ENCODE measurements at places on chromosomes 6 and 20.

DNA sequence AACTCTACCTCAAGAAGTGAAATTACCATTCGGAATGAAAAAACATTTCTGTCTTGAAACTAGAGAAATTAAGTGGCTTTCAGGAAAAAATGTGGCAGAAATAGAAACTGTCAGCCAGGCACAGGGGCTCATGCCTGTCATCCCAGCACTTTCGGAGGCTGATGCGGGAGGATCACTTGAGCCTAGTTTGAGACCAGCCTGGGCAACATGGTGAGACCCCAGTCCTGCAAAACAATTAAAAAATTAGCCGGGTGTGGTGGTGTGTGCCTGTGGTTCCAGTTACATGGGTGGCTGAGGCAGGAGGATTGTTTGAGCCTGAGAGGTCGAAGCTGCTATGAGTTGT is 7.1 kb upstream of the TMEM181 start:
- no peak for DNase-seq

DNA sequence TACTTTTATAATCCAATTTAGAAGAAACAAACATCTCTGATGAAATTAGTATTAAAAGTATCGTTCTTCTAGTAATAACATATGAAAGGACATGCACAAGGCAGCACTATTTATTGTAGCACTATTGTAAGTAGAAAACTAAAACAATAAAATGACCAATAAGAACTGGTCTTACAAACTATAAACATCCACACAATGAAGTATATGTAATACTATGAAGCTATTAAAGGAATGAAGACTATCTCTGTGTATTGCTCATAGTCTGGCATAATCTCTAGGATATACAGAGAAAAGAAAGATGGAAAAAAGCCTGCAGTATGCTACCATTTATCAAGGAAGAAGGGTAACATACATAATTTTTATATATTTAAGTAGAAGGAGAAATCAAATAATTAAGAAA is 16.7 kb downstream of the LCA5 start:
- DNase-seq = no peak

DNA sequence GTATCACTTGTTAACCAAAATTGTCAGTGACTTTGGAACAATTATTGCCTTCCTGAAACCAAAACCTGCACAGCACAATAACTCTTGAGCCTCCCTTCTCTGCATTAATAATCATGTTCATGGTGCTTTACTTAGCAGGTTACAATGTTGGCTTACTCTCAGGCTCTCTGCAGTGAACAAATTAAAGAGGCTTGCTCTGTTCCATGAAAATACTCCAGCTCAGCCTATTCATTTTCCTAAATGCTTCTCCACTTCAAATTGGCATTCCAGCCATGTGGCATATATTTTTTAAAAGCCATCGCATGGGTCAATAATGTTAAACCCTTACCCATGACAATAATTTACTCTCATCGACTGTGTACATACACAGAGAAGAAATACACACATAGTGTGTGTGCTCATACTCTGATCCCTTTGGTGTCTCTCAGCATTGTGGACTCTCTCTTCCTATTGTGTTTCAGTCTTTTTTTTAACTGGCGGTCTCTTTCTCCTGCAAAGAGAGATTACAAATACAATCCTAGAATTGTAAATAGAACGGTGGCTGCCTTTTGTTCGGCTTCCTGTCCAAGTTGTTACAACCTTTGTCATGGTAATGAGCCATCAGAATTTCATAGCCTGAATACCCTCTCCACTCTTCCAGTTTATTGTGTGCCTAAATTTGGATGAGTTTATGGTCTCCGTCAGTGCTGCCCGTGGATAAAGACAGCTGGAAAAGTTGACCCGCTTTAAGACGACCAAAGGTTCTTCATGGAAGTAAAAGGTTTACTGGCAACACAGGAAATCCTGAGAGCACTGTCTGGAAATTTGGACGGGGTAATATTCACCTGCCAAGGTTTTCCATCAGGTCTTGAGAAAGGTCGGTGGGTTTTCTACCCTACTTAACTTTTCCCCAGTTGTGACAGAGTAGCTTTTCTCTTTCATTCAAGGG is 263.6 kb downstream of the CD83 start:
- DNase-seq = no peak

DNA sequence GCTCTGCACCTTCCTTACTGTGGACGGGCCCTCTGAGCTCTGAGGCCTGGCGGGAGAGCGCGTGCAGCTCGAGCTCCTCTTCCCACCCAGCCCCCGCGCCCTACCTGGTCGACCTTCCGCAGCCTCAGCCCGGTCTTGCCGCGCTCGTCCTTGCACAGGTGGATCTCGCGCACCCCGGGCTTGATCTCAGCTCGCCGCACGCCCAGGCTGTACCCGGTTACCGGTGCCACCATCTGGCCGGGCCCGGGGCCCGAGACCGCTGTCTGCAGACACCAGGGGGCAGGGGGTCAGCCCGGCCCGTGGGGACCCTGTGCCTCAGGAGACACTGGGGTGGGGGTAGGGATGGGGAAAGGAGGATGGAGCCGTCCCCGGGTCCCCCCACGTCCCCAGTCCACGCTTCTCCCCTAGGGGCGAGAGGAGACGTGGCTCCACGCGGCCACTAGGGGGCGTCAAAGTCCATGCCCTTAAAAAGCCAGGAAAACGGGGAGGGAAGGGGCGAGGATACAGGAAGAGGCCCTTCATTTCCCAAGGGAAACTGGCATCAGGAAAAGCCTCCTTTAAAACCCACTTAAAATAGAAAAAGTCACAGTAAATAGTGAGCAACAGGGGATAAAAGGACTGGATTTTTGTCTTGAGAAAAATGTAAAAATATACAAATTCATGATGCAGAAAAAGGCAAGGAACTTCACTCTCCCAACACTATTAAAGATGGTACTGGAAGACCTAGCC is 15.5 kb downstream of the SDCBP2 start:
- peak; percentile 45 for DNase-seq

DNA sequence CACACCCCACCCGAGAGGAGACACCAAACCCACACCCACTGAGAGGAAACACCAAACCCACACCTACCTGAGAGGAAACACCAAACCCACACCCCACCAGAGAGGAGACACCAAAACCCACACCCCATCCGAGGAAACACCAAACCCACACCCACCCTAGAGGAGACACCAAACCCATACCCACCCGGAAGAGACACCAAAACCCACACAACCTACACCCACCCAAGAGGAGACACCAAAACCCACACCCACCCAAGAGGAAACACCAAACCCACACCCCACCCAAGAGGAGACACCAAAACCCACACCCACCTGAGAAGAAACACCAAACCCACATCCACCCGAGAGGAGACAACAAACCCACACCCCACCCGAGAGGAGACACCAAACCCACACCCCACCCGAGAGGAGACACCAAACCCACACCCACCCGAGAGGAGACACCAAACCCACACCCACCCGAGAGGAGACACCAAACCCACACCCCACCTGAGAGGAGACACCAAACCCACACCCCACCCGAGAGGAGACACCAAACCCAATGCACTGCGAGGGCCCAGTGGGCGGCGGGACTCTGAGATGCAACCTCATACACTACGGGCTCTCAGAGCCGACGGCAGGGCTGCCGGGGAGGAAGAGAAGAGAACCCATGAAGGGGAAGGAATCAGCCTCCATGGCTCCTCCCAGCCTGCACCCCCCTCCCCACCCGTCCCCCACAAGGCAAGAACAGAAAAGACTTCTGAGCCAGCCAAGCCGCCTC is 83.3 kb downstream of the TAF4 start:
- no peak for DNase-seq

- DNase-seq = no peak
Observed at GRCh38 chr6:155530219-155530834, 74.7 kb upstream of the NOX3 start.

- DNase-seq = no peak
Observed at GRCh38 chr6:148973538-148974208, 226.8 kb downstream of the UST start.

DNA sequence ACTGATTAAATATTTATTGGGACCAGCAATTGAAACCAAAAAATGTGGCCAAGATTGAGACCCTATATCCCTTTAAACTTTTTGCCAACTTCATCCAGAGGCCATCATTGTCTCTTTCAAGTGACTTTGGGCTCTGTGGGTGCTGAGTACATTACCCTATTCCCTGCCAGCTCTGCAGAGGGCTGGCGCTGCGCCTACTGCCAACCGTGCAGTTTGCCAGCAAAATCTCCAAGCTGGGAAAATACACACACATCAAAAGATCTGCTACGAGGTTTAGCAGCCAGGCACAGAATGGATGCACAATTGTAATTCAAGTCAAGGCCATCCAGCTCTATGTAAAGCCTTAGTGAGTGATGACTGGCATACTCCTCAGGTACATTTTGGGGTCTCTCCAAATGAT is 125.0 kb downstream of the CBLN4 start:
- no peak for DNase-seq

DNA sequence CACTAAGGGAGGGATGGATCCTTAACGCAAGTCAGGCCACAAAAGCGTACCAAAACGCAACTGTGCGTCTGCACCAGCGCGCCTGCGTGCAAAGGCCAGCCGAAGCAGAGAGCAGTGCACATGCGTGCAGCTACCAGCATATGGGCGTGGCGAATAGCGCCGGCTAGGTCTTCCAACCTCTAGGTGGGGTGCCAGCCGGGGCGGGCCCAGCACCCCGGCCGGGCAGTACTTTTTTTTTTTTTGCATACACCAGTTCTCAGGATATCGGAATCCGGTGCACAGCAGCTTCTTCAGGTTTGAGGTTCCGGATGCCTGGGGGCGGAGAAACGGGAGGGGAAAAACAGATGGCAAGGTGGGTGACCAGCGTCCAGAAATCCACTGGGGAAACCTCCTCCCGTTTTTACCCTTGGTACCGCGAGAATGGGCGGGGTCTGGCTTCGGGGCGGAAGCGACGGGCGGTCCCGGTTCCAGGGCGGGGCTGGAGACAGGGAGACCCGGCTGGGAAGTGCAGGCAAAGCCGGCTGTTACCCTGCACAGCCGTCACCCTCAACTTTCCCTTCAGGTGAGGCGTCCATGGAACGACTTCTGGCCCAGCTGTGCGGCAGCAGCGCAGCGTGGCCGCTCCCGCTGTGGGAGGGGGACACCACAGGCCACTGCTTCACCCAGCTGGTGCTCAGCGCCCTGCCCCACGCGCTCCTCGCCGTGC is at the start of gene ABCC10:
Gene ABCC10, plus strand, starts transcription at position 136 of the 706 bp plus-strand sequence. Its CDS starts 438 bp downstream, at position 574.
- DNase-seq = peak; percentile 89

DNA sequence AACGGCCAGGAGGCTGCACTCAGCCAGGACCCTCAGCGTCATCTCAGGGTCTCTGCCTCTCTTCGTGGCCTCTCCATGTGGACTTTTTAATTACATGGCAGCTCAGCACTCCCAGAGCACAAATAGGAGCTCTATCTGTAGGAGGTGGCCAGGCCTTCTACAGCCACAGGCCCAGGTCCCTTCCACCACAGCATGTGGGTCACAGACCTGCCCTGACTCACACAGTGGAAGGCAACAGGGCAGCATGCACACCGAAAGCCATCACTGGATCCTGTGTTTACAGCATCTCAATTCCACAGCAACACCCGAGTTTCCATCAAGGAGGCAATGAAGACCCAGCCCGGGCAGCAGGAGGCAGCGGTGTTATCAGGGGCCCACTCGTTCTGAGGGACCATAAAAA is 65.8 kb upstream of the CD93 start:
- no peak for DNase-seq

DNA sequence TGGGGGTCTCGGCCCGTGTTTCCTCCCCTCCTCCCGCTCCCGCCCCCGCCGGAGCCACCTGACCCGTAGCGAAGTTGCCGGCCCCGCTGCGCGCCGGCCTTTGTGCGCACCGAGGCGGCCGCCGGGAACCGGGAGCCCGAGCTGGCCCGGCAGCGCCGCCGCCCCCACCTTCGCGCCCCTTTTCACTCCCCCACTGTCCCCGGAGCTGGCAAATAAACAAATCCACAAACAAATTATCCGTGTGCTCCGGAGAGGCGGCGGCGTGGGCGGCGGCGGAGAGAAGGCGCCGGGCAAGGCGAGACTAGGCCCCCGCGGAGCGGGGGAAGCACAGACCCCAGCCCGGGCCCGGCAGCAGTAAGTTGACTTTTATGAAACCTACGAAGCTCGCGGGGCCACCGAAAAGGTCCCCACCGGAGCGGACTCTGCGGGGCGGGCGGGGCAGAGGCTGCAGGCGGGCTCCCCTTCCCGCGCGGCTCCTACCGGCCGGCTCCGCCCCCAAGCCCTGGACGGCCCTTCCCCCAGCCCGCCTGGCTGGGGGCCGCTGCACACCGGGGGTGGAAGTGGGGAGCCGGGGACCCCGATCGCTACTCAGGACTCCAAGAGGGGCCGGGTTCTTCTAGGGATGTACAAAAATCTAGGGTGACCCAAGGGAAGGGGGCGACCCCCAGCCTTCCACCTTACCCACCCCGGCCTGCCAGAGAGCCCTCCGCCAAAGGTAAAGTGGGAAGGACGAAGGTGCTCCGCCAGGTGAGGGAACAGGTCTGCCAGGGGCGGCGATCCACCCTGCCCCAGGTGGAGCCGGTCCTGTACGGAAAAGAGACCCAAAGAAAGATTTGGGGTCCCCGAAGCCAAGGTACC is 40.7 kb downstream of the YTHDF1 start:
- no peak for DNase-seq

GRCh38 chr6:13454286-13455221 is 32.8 kb downstream of the GFOD1 start:
- DNase-seq = peak; percentile 54

DNA sequence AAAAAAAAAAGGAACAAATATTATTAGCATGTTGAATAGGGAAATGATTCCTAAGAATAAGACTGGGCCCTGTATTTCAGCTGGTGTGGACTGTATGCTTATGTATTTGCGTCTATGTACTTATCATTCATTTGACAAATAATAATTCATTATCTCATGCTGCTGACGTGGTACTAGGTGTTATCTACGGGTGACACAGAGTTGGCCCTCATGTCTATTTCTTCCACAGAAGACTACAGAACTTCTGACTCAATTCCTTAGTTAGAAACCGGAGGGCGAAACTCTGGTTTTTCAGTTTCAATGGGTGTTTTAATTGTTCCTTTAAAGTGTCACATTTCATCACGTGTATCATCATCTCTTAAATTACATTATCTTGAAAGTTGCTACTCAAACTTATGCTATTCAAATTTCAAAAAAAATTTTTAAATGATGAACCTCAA is 305.9 kb downstream of the CLIC5 start:
- no peak for DNase-seq

DNA sequence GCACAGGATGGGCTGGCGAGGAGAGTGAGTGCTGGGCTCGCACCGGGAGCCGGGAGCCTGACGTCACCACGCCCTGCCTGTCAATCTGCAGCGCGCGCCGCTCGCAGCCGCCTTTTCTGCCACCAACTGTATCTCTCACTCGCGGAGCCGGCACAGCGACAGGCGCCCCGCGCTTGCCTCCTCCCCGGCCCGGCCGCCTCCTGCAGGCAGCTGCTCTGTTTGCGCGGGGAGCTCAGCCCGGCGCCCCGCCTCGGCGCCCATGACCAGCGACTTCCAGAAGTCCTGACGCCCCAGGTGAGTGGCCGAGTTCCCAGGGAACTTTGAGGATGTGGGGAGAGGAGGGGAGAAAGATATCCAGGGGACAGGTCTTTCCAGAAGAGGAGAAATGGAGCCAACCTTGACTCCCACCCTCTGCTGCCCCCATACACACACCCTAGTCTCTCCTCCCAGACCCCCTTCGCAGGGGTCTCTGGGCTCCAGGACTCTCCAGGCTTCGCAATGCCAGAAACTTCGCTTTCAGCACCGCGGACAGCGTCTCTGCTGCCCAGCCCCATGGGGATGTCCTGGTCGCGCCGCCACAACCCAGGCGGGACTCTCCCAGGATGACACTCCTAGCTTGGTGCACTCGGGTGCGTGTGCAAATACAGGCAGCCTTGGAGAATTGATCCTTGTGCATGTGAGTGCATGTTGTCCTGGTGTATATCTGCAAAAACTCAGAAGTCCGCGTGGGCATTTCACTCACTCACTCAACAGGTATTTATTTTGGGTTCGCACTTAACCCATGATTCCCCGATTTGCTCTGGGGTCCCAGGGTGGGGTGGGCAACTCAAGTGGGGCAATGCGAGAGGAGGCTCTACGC is at the start of gene GPR6:
Gene GPR6, plus strand, starts transcription at position 138 of the 859 bp plus-strand sequence. CDS start 802 bp downstream, outside the sequence.
- no peak for DNase-seq
